RKO (cell line): ENCODE measurements at places on chromosomes 16 and 17.

- no peak for DNase-seq
Measured at GRCh38 chr17:7720125-7720524, 2.6 kb downstream of the DNAH2 start.

DNA sequence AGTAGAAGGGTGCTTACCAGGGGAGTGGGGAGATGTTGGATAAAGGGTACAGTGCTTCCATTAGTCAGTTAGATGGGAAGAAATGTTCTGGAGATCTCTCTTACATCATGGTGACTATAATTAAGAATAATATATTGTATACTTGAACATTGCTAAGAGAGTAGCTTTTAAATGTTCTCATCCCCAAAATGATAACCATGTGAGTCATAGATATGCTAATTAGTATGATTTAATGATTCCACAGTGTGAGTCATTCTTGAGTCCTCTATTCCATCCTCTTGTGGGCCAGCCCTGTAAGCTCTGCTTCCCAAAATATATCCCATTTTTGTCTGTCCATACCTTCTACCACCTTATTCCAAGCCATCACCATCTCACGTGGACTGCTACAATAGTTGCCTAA lies 80.6 kb upstream of the CDH11 start:
- DNase-seq, result peak; percentile 30

DNA sequence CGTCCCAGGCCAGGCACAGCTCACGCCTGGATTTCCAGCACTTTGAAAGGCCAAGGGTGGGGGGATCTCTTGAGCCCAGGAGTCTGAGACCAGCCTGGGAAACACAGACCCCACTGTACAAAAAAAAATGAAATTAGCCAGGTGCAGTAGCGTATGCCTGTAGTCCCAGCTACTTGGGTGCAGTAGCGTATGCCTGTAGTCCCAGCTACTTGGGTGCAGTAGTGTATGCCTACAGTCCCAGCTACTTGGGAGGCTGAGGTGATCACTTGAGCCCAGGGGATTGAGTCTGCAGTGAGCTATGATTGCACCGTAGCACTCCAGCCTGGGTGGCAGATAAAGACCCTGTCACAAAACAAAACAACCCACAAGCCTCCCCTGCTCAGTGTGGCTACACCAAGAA lies 27.0 kb upstream of the SLC25A19 start:
- DNase-seq, result no peak

DNA sequence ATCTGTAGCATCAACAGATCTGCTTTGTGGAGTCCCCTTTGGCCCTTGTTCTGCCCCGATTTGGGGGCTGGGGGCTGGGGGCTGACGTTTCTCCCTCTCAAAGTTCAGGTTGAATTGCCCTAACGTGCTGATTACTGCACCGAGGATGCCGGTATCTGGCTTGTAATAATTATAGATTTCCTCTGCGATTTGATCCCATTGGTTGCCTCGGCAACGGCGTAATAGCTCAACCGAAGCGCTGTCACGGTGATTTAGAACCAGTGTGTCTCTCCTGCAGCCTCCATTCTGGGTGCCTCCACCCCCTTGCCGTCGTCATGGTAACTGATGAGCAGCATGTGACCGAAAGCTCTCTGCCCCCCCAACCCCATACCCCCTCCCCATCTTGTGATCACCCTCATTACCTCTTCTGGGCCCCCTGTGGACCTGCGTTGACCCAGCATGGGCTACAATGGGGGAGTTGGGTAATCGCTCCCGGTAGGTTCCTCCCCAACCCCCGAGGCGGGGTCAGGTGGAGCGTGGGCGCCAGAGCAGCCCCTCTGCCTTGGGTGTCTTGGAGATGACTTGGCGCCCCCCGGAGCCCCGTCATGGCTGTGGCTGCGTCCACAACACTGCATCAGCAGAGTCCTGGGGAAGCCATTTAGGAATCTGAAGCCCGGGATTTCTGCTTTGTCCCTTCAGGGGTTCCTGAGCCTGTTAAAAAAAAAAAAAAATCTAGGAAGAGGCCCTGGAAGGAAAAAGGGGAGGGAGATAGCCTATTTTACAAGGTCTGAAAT lies 38.4 kb downstream of the ABAT start:
- no peak for DNase-seq

DNA sequence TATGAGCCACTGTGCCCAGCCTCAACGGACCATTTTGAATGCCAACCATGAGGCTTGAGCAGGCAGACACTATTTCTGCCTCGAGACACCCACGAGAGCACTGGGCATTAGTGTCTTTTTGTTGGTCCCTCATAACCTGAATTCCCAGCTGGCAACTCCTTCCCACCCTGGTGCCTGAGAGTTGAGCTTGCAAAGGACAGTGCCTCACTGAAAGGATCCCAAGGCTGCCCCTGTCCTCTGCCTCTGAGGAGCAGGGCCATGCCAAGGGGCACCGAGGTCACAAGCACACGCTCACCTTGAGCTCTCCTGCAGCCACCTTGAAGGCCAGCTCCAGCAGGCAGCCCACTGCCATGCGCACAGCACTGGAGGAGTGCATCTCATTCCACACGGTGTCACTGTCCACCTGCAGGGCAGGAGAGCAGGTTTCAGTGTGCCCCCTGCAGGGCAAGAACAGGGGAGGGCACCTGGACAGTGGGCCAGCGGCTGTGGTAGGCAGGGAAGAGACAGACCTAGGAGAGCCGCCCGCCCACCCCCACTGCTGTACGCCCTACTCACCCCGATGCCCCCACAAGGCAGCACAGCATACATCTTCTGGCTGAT lies 12.8 kb downstream of the G6PC3 start:
- no peak for DNase-seq

DNA sequence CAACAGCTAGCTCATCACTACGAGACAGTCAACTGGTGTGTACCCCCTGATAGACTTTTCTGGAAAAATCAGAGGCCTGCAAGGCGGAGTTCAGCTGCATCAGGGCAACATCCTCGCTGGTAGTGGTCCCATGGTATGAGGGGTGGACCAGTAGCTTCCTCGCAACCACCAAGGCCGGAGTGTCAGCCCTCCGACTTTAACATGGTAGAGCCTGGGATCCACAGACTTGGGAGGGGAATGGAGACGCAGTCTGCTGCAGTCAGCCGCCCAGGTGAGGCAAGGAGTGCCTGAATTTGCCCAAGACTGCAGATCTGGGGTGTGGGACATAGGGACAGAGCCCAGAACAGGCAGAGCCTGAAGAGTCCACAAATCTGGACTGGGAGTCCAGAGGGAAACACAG lies 13.4 kb downstream of the ZG16B start:
- no peak for DNase-seq

DNA sequence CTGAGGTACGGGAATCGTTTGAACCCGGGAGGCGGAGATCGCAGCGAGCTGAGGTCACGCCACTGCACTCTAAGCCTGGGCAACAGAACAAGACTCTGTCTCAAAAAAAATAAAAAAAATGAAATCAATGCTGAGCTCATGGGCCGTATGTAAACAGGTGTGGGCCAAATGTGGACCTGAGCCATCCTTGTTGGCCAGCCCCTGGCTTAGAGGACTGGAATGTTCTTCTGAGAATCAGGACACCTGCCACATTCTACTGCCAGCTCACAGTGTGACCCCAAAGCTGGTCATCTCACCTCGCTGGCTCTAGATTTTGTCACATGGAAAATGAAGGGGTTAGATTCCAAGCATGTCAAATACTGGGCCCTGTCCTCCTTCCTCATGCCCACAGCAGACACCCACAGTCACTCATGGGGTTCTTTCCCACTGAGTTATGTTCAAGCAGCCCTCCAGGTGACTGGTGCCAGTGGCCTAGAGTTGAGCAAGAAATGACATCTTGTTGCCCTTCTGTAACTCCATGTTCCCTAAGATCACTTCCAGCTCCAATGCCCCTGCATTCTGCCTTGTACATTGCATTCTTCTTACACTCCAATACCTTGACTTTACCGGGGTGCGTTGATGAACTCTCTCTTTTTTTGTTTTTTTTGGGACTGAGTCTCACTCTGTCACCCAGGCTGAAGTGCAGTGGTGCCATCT lies 110.6 kb downstream of the ABCC1 start:
- DNase-seq, result no peak

- DNase-seq, result no peak
Measured at GRCh38 chr16:13402601-13403000, 501.2 kb downstream of the SHISA9 start.

GRCh38 chr17:81403671-81404534 lies 8.6 kb downstream of the BAHCC1 start:
- no peak for DNase-seq

DNA sequence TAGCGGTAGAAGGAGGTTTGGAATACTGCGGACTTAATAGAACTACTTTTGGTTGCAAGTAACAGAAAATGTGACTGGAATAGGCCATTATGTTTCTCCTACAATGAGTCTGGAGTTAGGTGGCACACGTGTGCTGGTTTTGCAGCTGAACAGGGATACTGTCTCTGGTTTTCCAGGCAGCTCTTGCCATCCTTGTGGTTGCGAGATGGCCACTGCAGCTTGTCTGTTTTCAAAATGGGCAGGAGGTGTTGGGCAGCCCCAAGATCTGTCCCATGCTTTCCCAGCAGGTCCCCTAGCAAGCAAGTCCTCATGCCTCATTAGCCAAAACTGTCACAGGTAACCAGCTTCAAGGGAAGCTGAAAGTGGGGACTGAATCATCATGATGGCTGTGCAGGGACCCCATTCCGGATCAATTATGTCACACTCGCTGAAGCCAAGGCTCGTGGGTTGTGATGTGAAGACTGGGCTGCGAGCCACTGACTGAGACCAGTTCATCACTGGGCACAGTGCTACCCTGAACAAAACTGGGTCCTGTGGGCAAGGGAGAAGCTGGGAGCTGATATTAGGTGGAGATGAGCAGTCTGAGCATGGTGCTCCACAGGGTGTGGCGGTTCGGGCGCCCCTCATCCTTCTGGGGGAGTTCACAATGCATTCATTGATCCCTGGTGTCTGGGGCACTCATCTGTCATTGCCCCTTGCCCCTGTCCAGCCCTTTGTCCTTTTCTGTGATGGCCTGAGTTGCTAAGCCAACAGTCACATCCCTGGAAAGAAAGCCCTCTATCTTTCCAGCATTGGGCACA lies 82.1 kb downstream of the KSR1 start:
- DNase-seq, result no peak

GRCh38 chr16:75556431-75556950 lies 439 bp upstream of the TMEM231 start:
- DNase-seq, result no peak

DNA sequence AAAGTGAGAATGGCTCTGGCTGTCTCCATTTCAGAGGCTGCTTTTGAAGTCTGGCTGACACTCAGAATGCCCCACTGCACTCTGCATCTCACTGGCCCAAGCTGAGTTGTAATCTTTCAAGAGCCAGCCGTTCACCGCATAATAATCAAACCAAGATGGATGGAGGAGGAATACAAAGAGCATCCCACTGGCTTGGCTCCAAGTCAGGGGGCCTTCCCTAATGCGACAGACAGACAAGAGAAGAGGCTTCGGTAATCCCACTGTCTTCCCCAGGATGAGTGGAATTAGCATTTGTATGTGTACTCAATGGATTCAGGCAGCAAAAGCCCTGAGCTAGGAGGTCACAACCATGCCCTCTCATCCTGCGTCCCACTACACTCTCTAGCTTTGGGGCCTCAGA lies 68.0 kb downstream of the CBLN1 start:
- DNase-seq, result no peak

DNA sequence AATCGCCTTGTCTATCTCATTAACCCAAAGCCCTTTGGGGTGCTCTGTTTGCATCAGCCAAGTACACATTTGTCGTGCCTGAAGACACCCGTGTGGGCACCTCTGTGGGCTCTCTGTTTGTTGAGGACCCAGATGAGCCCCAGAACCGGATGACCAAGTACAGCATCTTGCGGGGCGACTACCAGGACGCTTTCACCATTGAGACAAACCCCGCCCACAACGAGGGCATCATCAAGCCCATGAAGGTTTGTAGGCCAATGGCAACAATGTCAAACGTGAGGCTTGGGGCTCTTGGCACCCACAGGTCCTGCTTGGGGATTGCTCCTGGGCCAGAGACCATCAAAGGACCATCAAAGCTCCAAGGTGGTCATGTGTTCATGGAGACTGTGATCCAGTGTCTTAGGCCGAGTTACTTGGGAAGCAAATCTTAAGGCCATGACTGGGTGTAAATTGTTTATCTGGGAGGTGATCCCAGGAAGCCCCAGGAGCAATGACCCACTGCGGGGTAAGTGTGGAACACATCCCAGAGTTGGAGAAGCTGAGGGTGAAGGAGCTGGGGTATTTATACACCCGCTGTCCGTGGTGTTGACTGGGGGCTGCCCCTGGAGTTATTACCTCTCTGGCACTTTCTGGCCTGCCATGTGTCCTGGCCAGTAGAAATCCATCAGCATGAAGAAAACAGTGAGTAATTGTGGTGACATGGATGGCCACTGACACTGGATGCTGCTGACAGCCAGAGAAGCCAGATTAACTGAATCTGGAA lies 24.0 kb downstream of the CDH5 start:
- no peak for DNase-seq

DNA sequence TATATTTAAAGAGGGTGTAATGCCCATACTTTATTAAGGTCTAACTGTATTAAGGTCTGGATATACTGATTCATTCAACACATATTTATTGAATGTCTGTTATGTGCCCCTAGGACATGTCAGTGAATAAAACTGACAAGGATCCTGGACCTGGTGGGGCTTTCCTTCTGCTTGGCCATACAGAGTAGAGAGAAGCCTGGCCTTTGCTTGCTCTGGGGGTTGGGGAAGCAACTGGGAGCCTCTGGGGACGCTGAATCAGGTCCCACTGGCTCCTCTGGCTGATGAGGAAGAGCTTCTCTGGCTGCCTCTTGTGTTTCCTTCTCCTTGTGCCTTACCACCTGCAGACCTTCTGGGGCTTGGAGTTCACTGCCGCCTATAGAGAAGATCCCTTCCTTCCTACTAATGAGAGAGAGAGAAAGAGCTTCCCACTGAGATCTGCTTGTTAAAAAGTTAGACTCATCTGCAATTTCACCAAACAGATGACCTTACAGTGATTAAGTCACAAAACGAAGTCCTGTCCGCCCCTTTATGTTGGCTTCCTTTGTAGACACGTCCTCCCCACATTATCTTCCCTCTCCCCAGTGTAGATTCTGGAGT lies 49.7 kb downstream of the MSI2 start:
- no peak for DNase-seq

GRCh38 chr16:68823401-68824135 lies 19.8 kb upstream of the TANGO6 start:
- DNase-seq, result peak; percentile 25

GRCh38 chr16:20122011-20122410 lies 48.3 kb upstream of the GPR139 start:
- DNase-seq, result no peak

DNA sequence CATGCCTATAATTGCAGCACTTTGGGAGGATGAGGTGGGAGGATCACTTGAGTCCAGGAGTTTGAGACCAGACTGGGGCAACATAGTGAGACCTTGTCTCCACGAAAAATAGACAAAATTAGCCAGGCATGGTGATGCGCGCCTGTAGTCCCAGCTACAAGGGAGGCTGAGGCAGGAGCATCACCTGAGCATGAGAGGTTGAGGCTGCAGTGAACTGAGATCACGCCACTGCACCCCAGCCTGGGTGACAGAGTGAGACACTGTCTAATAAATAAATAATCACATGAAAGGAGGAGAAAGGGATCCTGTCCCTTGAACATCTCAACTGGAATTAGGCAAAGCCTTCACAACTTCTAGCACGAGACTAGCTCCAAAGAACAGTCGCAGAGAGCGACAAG lies 53.2 kb downstream of the TEKT5 start:
- DNase-seq, result no peak

- DNase-seq, result no peak
Measured at GRCh38 chr16:27374221-27374803, 27.7 kb upstream of the IL21R start.
